ENCODE measurements at places on chromosomes 2 and 18. TPM values are rescaled to one million over a fixed set of nuclear protein-coding genes. Genes with fewer than 3 reads are reported as not detected.

- no peak for DNase-seq
Observed at GRCh38 chr2:85414761-85415553, 3.6 kb upstream of the SH2D6 start.

DNA sequence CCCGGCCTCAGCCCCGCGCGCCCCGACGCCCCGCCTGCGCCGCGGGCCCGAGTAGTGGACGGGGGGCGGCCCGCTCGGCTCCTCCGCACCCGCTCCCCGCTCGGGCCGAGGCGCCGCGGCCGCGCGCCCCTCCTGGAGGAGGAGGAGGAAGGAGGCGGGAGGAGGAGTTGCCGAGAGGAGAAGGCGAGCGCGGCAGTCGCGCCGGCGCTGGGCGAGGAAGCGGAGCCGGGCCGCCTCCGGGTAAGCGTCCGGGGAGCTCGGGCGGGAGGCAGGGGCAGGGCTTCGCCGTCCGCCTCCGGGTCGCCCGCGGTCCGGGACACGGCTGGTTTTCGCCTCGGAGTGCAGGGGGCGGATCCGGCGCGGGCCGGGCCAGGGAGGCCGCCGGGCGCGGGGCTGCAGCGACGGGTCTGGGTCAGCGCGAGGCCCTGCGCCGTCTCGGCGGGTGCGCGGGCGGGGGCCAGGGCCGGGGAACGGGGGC lies at the start of gene SOCS6:
Gene SOCS6 (plus strand): TSS at position 195 of the 478 bp plus-strand sequence. CDS start 35,624 bp downstream, outside the sequence.
- peak; percentile 59 for DNase-seq

- DNase-seq: no peak
Observed at GRCh38 chr2:74029714-74030397, 45.1 kb downstream of the TET3 start.

GRCh38 chr2:146366276-146366675 lies 1478.6 kb upstream of the ACVR2A start:
- no peak for DNase-seq

- no peak for DNase-seq
Observed at GRCh38 chr2:99461828-99462483, 27.9 kb downstream of the REV1 start.

- DNase-seq: no peak
Observed at GRCh38 chr18:12606592-12607315, 51.2 kb downstream of the SPIRE1 start.

- no peak for DNase-seq
Observed at GRCh38 chr2:15517793-15518192, 43.3 kb downstream of the NBAS start.

DNA sequence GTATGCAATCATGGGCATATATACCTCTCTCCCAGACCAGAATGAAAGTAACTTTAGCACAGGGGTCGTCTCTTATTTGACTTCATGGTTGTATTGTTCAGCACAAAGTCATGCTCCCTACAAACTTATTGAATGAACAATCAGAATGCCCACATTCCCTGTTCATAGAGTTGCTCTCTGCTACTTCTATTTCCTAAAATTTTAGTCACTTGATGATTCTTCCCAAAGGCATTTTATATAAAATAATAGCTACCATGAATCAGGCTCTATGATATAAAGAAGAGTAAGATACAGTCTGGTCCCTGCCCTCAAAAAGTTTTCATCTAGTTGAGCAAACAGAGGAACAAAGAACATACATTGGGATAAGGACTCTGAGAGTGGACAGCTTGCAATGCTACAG lies 162.2 kb downstream of the SLC39A10 start:
- DNase-seq: no peak

- no peak for DNase-seq
Observed at GRCh38 chr2:171089489-171089888, 71.2 kb downstream of the TLK1 start.

DNA sequence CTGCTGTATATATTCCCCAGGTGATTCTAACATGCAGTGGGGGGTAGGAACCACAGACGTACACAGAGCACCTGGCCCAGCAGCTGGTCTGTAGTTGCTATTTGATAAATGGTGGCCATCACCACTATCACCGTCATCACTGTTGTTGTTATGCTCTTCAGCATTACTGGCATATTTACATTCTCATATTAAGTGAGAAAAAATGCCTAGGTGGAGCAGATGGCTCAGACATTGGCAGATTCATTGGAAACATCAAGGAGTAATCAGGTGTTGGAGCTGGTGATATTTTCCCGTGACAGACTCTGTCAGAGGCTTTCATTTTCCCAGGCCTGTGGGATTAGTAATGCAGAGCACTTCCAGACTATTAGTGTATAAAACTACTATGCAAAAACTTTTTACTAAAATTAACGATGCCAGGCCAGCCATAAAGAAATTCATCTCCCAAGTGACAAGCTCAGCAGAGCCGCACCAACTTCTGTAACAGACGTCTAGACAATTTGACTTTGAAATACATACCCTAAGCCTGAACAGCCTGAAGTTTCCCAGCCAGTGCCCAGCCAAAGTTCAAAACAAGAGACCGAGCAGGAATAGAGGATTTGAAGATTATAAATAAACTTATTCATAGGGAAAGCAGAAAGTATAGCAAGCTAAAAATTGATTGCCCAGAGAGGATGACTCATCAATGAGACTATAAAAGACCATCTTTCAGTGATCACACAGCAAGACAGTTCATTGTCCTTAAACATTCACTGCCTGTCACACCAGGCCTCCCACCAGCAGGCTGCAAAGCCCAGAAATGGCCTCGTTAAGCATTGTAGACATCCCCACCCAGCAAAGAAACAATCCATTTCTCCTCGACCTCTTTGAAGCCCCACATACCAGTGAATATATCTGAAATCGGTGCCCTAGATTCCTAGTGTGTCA lies 247.4 kb upstream of the CHAC2 start:
- no peak for DNase-seq

GRCh38 chr2:172698041-172698863 lies 37.4 kb upstream of the RAPGEF4 start:
- peak; percentile 15 for DNase-seq

DNA sequence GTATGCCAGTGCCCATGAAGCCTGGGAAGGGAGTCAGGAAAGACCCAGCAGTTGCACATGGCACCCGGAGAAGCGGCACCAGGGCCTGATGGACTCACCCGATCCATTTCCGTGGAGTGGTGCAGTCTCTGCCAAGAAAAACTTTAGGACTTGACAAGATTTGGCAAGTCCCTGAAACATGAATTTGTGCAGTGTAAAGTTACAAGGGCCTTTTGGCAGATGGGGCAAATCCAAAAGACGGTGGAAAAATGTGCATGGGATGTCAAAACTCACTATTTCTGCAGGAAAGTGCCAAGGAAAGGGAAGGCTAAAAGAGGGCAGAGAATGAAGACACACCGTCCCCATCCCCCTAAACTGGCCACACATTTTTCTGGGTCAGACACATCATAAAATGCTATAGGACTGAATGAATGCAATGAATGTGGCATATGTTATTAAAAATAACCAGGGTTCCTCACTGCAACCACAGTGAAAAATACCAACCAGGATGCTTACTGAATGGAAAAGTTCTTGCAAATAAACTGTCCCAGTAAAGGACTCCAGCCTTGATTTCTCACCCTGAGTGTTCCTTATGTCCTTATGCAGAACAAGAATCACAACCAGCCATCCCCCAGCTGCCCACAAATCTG lies 173.5 kb upstream of the SIX2 start:
- no peak for DNase-seq

- DNase-seq: no peak
Observed at GRCh38 chr2:188378371-188378950, 86.8 kb downstream of the GULP1 start.

GRCh38 chr18:58768293-58768974 lies 96.2 kb upstream of the ZNF532 start:
- DNase-seq: peak; percentile 71

- no peak for DNase-seq
Observed at GRCh38 chr2:68428126-68428525, 39.0 kb downstream of the FBXO48 start.

DNA sequence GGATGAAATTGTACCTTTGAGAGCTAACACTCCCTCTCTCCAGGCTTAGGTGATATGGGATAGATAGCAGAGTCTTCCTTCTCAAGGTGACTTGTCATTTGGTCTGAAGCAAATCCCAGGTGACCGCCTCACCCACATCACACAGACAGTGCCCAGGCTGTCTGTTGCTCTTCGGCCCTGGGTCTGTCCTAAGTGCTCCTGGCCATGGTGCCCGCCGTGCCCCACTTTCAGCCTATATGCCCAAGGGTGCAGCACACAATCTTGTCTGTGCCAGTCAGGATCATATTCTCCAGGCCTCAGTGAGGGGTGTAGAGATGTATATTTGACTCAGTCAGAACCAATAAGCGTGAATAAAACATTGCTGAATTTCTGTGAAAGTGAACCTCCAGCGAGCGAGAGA lies 326.8 kb downstream of the DYSF start:
- no peak for DNase-seq

- DNase-seq: no peak
Observed at GRCh38 chr2:21887881-21888280, 764.1 kb downstream of the TDRD15 start.

- DNase-seq: no peak
Observed at GRCh38 chr2:101738649-101739048, 41.1 kb downstream of the MAP4K4 start.

- no peak for DNase-seq
Observed at GRCh38 chr18:13680612-13681011, 45.7 kb downstream of the FAM210A start.

DNA sequence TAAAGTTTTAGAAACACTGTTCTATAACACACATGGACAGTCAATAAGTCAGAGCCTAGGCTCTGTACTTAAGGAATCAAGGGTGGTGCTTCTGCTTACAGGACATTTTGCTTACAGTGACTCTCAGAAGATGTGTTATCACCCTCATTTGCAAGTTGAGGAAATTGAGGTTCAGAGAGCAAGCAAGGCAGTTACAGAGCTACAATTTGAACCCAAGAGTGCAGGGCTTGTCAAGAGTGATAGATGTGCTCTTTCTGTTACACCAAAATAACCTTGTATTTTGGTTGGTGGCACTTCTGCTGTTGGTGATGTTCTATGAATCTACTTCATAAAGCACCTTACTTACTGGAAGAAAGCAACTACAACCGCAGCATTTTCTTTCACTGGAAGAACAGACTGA lies 170.2 kb downstream of the THADA start:
- no peak for DNase-seq

Gene ERICH2
- not detected for total RNA-seq

Gene FOXD4L1
- 0.15 TPM for total RNA-seq

Gene PRKAG3
- total RNA-seq: not detected

Gene SP100
- 364 TPM for total RNA-seq

Gene POTEE
- total RNA-seq: 0.94 TPM

Gene TBR1
- total RNA-seq: not detected

Measured in activated CD4-positive, alpha-beta T cell treated with anti-CD3 and anti-CD28 coated beads, Interleukin-2, amount 10 ng/mL, durations not matched to agents 7 days and 5 days (primary cell).